Fibroblast of skin of left biceps (primary cell): ENCODE measurements at places on chromosomes 3 and 15.

- no peak for DNase-seq
Observed at GRCh38 chr3:133469140-133469731, 69.4 kb downstream of the BFSP2 start.

DNA sequence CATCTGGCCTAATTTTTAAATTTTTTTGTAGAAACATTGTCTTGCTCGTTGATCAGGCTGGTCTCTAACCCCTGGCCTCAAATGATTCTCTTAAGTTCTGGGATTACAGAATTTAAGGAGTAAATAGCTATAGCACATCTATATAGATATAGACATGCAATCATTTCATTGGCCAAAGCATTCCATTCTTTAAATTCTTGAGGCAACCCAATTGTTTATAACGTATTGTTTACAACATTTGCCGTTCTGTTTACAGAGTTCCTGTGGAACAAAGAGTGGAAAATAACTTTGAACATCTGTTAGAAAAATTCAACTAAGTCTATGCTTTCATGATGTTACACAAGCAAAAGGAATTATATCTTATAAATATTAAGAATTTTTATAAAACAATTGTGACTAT, 205.2 kb upstream of the ROBO2 start:
- DNase-seq, result no peak

- DNase-seq, result no peak
Observed at GRCh38 chr3:120678331-120678947, 3.6 kb downstream of the HGD start.

DNA sequence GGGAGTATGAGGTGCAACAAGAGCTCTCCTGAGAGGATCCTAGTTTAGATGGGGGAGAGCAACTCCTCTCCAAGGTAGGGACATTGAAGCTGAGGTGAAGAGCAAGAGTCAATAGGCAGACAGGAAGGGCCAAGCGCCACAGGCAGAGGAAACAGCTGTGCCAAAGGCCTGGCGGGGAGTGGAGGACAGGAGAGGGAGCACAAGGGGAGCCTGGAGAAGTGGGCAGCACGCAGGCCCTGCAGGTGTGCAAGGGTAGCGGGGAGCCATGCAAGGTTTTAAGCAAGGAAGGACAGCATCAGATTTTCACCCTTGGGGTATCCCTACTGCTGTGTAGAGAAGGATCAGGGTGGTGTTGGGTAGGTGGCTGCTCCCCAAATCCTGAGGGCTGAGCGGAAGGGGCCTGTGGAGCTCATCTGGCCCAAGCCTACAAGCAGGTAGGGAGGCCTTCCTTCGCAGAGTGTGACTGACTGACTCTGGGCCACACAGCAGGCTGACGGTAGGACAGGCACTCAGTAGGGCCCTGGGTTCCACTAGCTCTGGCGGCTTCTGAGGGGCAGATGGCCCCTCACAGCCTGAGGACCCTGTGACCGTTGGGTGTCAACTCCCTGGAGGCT, 13.3 kb downstream of the CHST13 start:
- no peak for DNase-seq

- no peak for DNase-seq
Observed at GRCh38 chr3:99126316-99126715, 224.8 kb upstream of the DCBLD2 start.

DNA sequence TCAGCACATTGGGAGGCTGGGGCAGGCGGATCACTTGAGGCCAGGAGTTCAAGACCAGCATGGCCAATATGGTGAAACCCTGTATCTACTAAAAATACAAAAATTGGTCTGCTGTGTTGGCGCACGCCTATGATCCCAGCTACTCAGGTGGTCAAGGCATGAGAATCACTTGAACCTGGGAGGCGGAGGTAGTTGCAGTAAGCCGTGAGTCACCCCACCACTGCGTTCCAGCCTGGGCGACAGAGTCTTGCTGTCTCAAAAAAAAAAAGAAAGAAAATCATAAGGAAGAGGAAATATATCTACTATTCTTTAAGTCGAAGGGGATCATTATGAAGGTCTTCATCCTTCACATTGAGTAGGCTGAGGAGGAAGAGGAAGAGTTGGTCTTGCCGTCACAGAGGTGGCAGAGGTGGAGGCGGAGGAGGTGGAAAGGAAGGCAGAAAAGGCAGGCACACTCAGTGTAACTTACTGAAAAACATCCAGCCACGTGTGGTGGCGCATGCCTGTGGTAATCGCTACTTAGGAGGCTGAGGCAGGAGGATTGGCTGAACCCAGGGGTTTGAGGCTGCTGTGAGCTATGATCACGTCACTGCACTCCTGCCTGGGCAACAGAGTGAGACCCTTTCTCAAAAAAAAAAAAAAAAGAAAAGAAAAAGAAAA, 14.2 kb downstream of the CSK start:
- DNase-seq, result no peak
